PC-3 (cell line): ENCODE measurements at places on chromosomes 2 and 18. TPM values are rescaled to one million over a fixed set of nuclear protein-coding genes. Genes with fewer than 3 reads are reported as not detected.

GRCh38 chr2:205495819-205496218 is 186.5 kb upstream of the NRP2 start:
- no peak overlapping the region for H3K4me3 ChIP-seq
- no peak overlapping the region for H3K27ac ChIP-seq
- H3K36me3 ChIP-seq = no peaks in the 10 kb centered on the region
- no peaks in the 10 kb centered on the region for H3K4me1 ChIP-seq
- H3K27me3 ChIP-seq = no peaks in the 10 kb centered on the region

The KLHL29 gene
- 2.6 and 3.1 TPM in 2 replicates for total RNA-seq

DNA sequence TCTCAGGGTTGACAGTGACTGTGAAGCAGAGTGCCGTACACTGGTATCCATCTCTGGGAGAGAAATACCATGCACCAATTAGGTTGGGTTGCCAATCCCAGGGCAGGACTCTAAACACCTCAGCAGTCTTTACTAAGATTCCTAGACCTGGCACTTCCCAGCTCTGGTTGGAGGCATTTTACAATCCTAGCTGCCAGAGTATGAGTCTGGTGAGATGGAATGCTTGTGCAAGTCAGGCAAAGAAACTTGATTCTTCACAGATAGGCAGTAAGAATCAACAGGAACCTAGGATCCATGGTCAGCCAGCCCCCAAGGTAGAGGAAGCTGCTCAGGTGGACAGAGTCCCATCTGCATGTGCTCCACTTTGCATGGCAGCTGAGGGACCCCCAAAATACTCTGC is 6.0 kb upstream of the UGT1A5 start:
- H3K4me3 ChIP-seq = no peak overlapping the region
- H3K27me3 ChIP-seq = no peaks in the 10 kb centered on the region
- no peaks in the 10 kb centered on the region for H3K36me3 ChIP-seq
- H3K27ac ChIP-seq = peak overlapping the region; percentile 91

DNA sequence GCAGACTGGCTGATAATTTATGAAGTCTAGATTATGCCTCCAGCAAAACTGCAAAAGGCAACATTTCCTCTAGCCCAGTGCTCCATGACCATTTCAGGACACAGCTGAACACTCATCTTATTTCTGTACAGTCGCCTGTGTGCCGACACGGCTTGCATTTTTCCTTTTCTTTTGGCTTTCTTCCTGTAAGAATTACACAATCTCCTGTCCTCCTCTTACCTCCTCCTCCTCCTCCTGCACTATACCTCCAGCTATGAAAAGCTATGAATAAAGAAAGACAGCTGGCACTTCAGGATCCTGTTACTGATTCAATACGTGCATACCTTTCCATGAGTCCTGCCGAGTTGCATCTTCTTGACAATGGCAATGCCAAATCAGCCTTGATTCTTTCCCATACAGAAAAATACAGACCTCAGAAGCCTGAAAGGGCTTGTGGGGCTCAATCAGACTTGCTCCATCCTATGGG is 32.2 kb upstream of the TRIB2 start:
- no peaks in the 10 kb centered on the region for H3K27me3 ChIP-seq
- peak overlapping the region; percentile 73 for H3K27ac ChIP-seq
- DNase-seq = peak; percentile 92
- H3K36me3 ChIP-seq = no peaks in the 10 kb centered on the region
- H3K4me1 ChIP-seq = peaks cover 41% of the 10 kb centered on the region

The TMEFF2 gene
- total RNA-seq = not detected in 2 replicates

The SP140 gene
- 1.7 TPM in 1 of 2 replicates, not detected in the other for total RNA-seq

GRCh38 chr2:118524911-118525310 is 322.5 kb downstream of the EN1 start:
- no peak overlapping the region for H3K4me3 ChIP-seq
- no peaks in the 10 kb centered on the region for H3K36me3 ChIP-seq
- no peaks in the 10 kb centered on the region for H3K27me3 ChIP-seq
- no peaks in the 10 kb centered on the region for H3K4me1 ChIP-seq
- no peak for DNase-seq
- H3K27ac ChIP-seq = no peak overlapping the region

The ATP8B1 gene
- 18.4 and 24.8 TPM in 2 replicates for total RNA-seq

The CROCC2 gene
- not detected in 2 replicates for total RNA-seq

The LTBP1 gene
- 34.0 and 45.9 TPM in 2 replicates for total RNA-seq

- no peaks in the 10 kb centered on the region for H3K4me1 ChIP-seq
- H3K36me3 ChIP-seq = no peaks in the 10 kb centered on the region
- no peak overlapping the region for H3K27ac ChIP-seq
- no peak for DNase-seq
- H3K4me3 ChIP-seq = no peak overlapping the region
- H3K27me3 ChIP-seq = no peaks in the 10 kb centered on the region
Measured at GRCh38 chr2:19833978-19834377, 67.8 kb downstream of the TTC32 start.

GRCh38 chr2:46073540-46074046 is 223.6 kb upstream of the EPAS1 start:
- peak overlapping the region; percentile 96 for H3K27ac ChIP-seq
- DNase-seq = peak; percentile 95
- H3K36me3 ChIP-seq = no peaks in the 10 kb centered on the region
